ENCODE measurements at places on chromosomes 13 and 19. TPM values are rescaled to one million over a fixed set of nuclear protein-coding genes. Genes with fewer than 3 reads are reported as not detected.

- no peaks in the 10 kb centered on the region for H3K27me3 ChIP-seq
- peak overlapping the region; percentile 78 for H3K27ac ChIP-seq
- H3K4me3 ChIP-seq: peak overlapping the region; percentile 6
- DNase-seq: no peak
- H3K4me1 ChIP-seq: peaks cover 32% of the 10 kb centered on the region
Measured at GRCh38 chr19:47176071-47176626, 45.5 kb downstream of the SAE1 start.

GRCh38 chr13:67106502-67107057, 123.6 kb downstream of the PCDH9 start:
- DNase-seq: no peak
- H3K27me3 ChIP-seq: no peaks in the 10 kb centered on the region
- H3K4me3 ChIP-seq: no peak overlapping the region
- no peak overlapping the region for H3K27ac ChIP-seq
- no peaks in the 10 kb centered on the region for H3K36me3 ChIP-seq

GRCh38 chr13:35238274-35238673, 238.2 kb downstream of the MAB21L1 start:
- H3K4me3 ChIP-seq: no peak overlapping the region
- H3K27me3 ChIP-seq: no peaks in the 10 kb centered on the region
- no peak for DNase-seq
- H3K4me1 ChIP-seq: no peaks in the 10 kb centered on the region
- H3K36me3 ChIP-seq: no peaks in the 10 kb centered on the region

DNA sequence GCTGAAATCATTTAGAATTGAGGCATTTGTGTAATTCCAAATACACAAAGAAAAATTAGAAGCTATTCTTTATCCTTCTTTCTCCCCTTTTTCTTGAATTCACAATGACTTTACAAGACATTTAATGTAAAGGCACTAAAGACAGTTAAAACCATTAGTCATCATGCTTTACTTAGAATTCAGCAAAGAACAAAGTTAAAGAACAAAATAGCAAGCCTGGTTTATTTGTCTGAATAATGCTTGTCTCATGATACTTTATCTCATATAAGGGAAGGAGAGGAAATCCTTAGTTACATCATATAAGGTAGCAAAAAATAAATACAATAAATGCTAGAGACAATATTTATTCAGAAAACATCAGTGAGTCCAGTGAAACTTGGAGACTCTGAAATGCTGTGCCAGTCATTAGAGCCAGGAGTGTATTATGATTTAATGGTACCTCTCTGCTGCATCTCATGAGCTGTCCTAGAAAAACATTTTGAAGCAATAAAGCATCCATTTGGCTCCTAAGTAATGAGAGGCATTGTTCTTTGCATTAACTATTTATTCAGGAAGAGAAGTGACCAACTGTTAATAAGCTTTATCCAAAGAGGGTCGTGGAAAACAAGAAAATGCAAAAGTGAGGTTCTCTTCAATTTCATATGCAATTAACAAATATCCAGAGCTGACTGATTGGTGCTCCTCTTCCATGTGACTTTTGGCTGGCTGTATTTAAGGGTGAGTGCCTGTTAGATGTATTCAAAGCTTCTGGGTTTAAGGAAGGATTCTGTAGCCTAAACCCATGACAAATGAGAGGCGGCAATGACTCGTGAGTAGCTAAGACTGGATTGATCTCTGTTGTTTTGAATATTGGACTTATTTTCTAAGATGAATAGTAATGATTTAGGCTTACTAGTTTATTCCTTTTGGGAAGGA, 105.0 kb downstream of the DGKH start:
- no peak overlapping the region for H3K27ac ChIP-seq
- no peak overlapping the region for H3K4me3 ChIP-seq
- H3K36me3 ChIP-seq: no peaks in the 10 kb centered on the region
- H3K27me3 ChIP-seq: no peaks in the 10 kb centered on the region

- H3K27me3 ChIP-seq: no peaks in the 10 kb centered on the region
- H3K27ac ChIP-seq: no peak overlapping the region
- no peaks in the 10 kb centered on the region for H3K36me3 ChIP-seq
- no peak for DNase-seq
- H3K4me1 ChIP-seq: peaks cover 69% of the 10 kb centered on the region
Measured at GRCh38 chr19:15328312-15328711, 4.0 kb downstream of the BRD4 start.

DNA sequence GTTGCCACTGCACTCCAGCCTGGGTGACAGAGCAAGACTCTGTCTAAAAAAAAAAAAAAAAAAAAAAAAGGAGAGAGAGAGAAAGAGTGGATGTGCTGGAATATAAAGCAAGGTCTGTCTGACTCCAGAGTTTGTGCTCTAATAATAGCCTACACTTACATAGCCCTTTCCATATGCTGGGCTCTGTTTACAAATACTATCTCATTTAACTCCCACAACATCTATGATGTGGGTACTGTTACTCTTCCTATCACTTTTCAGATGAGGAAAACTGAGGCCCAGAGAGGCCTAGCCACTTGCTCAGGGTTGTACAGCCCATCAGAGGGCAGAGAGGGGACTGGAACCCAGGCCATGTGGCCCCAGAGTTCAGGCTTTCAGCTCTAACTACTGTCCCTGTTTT, 15.9 kb upstream of the PAK4 start:
- DNase-seq: no peak
- no peaks in the 10 kb centered on the region for H3K27me3 ChIP-seq
- H3K4me1 ChIP-seq: no peaks in the 10 kb centered on the region
- H3K4me3 ChIP-seq: no peak overlapping the region

GRCh38 chr13:59780058-59780457, 383.7 kb downstream of the DIAPH3 start:
- H3K27ac ChIP-seq: no peak overlapping the region
- no peaks in the 10 kb centered on the region for H3K27me3 ChIP-seq
- H3K4me3 ChIP-seq: no peak overlapping the region
- H3K36me3 ChIP-seq: no peaks in the 10 kb centered on the region
- no peak for DNase-seq

- no peak overlapping the region for H3K27ac ChIP-seq
- no peak for DNase-seq
- H3K27me3 ChIP-seq: no peaks in the 10 kb centered on the region
Measured at GRCh38 chr19:5590151-5590864, 22.6 kb upstream of the TINCR start.

GRCh38 chr19:10695401-10696398, 5.5 kb upstream of the QTRT1 start:
- peak; percentile 72 for DNase-seq
- H3K27me3 ChIP-seq: no peaks in the 10 kb centered on the region
- H3K36me3 ChIP-seq: peaks cover 17% of the 10 kb centered on the region
- peak overlapping the region; percentile 59 for H3K4me3 ChIP-seq

GRCh38 chr19:3045191-3045590, 16.1 kb upstream of the TLE2 start:
- H3K4me3 ChIP-seq: no peak overlapping the region
- no peak for DNase-seq
- H3K4me1 ChIP-seq: peaks cover 12% of the 10 kb centered on the region
- H3K27ac ChIP-seq: no peak overlapping the region

GRCh38 chr19:48446579-48446978, 796 bp downstream of the GRWD1 start:
- peak overlapping the region; percentile 79 for H3K4me3 ChIP-seq
- H3K27ac ChIP-seq: no peak overlapping the region
- DNase-seq: no peak
- H3K4me1 ChIP-seq: peaks cover 22% of the 10 kb centered on the region

DNA sequence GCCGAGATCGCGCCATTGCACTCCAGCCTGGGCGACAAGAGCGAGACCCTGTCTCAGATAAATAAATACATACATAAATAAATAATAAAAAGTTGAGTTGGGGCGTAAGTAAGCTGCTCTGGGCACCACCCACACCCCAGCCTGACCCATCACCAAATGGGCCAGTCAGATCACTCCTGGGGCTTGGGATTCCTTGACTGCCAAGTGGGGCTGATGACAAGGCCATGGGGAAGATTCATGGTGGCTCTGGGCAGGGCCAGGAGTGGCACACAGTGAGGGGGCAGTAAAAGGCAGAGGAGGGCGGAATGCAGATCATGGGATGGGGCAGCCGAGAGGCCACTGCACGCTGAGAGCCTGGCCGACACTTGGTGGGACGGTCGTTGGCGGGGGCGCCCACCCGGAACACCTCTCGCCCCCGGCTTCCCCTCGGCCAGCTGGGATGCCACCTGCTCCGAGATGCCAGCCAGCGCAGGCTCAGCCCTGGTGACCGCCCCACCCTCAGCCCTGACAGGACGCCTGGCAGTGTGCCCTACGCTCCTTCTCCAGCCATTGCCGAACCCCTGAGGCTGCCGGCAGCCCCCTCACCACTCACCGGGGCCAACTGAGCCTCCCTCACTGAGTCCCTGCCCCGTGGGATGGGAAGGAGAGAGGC, 10.9 kb downstream of the ZNF653 start:
- no peak overlapping the region for H3K4me3 ChIP-seq
- no peaks in the 10 kb centered on the region for H3K27me3 ChIP-seq
- H3K36me3 ChIP-seq: peaks cover 22% of the 10 kb centered on the region
- no peak for DNase-seq

- no peak overlapping the region for H3K4me3 ChIP-seq
- no peak overlapping the region for H3K27ac ChIP-seq
- no peaks in the 10 kb centered on the region for H3K36me3 ChIP-seq
Measured at GRCh38 chr13:73548449-73548848, 489.6 kb downstream of the KLF5 start.

- no peak for DNase-seq
- no peaks in the 10 kb centered on the region for H3K27me3 ChIP-seq
- no peaks in the 10 kb centered on the region for H3K4me1 ChIP-seq
- H3K4me3 ChIP-seq: no peak overlapping the region
Measured at GRCh38 chr19:2117215-2117960, 20.7 kb downstream of the IZUMO4 start.

DNA sequence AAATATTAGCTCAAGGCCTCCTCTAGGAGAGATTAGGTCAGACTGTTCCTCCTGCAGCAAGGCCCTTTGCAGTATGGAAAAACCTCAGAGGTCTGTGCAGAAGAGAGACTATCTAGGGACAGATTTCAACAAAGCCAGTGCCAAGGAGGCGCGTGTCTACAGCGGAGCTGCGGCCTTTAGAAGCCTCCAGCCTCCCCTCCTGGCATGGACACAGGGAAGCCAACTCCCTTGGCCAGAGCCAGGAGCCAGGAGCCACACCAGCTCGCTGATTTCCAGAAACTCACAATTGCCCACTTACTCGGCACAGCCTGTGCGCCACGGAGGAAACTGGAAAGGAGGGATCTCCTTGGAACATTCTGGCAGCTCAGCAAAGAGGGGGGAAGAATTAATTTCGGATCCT, 63.4 kb downstream of the INSR start:
- H3K36me3 ChIP-seq: no peaks in the 10 kb centered on the region
- H3K27ac ChIP-seq: peak overlapping the region; percentile 52
- no peaks in the 10 kb centered on the region for H3K27me3 ChIP-seq
- peaks cover 7% of the 10 kb centered on the region for H3K4me1 ChIP-seq
- DNase-seq: no peak

GRCh38 chr19:45591004-45591637, 6.5 kb upstream of the OPA3 start:
- no peaks in the 10 kb centered on the region for H3K27me3 ChIP-seq
- H3K4me1 ChIP-seq: no peaks in the 10 kb centered on the region
- no peak overlapping the region for H3K4me3 ChIP-seq
- no peaks in the 10 kb centered on the region for H3K36me3 ChIP-seq
- no peak overlapping the region for H3K27ac ChIP-seq

GRCh38 chr13:31413516-31413915, 213.7 kb downstream of the B3GLCT start:
- no peak overlapping the region for H3K27ac ChIP-seq
- no peaks in the 10 kb centered on the region for H3K27me3 ChIP-seq
- no peaks in the 10 kb centered on the region for H3K36me3 ChIP-seq
- DNase-seq: no peak
- no peaks in the 10 kb centered on the region for H3K4me1 ChIP-seq

DNA sequence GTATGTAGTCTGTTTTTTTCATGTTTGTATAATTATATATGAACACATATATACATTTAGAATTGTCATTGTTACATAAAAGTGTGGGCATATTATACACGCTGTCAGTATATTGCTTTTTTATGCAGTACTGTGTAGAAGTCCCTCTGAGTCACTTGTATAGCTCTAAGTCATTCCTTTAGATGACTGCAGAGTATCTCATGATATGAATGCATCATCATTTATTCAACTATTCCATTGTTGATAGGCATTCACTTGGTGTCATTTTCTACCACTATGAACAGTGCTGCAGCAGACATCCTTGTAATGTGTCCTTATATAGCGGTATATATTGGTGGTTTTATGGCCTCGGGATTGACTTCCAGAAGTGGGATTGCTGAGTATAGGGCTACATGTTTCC, 15.3 kb downstream of the RFXAP start:
- no peak overlapping the region for H3K27ac ChIP-seq
- no peak overlapping the region for H3K4me3 ChIP-seq
- no peaks in the 10 kb centered on the region for H3K4me1 ChIP-seq
- DNase-seq: no peak

DNA sequence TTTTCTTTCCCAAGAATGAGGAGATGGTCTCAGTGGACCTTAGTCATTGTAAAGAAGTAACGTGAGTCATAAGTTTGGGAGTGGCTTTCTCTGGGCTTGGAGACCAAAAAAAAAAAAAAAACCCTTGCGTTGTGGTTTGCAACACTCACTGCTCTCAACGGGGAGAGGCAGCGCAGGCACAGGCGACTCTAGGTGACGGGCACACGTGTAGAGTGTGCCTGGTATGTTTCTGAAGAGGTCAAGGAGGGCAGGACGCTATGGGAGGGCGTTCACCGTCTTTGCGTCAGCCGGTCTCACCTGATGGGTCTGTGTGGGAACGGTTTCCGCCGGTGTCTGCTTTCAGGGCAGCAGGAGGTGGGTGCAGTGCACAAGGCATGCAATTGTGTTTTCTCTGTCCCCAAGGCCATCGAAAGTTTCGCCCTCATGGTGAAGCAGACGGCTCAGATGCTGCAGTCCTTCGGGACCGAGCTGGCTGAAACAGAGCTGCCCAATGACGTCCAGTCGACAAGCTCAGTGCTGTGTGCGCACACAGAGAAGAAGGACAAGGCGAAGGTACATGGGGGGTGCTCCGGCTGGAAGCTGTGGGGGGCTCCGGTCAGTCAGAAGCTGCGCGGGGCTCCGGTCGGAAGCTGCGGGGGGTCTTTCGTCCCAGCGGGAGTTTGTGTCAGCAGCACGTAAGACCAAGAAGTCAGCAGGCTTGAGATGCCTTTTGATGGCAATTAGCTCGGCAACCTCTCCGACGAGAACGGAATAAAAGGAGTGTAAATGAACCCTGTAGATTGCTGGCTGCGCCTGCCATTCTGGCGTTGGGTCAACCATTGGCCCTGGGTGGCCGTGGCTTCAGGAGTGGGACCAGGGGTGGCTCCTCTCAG, 40.8 kb upstream of the F7 start:
- H3K27me3 ChIP-seq: no peaks in the 10 kb centered on the region
- no peak overlapping the region for H3K27ac ChIP-seq
- H3K4me3 ChIP-seq: no peak overlapping the region
- no peaks in the 10 kb centered on the region for H3K4me1 ChIP-seq
- DNase-seq: no peak

GRCh38 chr19:5046339-5047039, 77.6 kb downstream of the KDM4B start:
- peak overlapping the region; percentile 65 for H3K27ac ChIP-seq
- peaks cover 41% of the 10 kb centered on the region for H3K4me1 ChIP-seq
- H3K36me3 ChIP-seq: peaks cover 26% of the 10 kb centered on the region
- DNase-seq: no peak
- no peak overlapping the region for H3K4me3 ChIP-seq
- no peaks in the 10 kb centered on the region for H3K27me3 ChIP-seq

UPF3A gene
- 25.3 TPM for total RNA-seq

TMC4 gene
- 0.41 TPM for total RNA-seq

CEACAM6 gene
- not detected for total RNA-seq

ZNF865 gene
- 14.5 TPM for total RNA-seq

LAIR1 gene
- 64.7 TPM for total RNA-seq

GATAD2A gene
- 55.9 TPM for total RNA-seq

FFAR3 gene
- total RNA-seq: not detected

ADGRE1 gene
- total RNA-seq: 0.42 TPM
